ENCODE measurements at places on chromosomes 11 and 22.

- no peak for DNase-seq
Measured at GRCh38 chr22:39267974-39268373, 23.2 kb upstream of the PDGFB start.

DNA sequence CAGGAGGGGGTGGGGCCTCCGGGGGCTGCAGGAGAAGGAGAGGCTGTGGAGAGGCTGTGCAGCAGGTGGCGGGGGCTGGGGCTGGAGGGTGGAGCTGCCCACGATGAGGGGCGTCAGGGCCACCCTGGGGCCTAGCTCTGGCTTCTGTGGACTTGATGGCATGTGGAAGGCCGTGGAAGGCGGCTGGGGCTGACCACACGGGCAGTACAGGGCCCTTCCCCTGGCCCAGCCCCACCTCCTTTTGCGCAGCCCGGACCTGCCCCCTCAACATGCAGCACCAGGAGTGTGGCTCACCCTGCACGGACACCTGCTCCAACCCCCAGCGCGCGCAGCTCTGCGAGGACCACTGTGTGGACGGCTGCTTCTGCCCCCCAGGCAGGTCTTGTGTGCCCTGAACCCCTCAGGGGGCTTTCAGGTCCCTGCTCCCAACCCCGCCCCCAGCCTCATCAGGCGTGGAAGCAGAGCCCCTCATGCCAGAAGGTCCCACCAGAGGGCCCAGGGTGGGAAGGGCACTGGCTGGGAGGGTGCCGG, 6.1 kb downstream of the MUC5B start:
- no peak for DNase-seq

DNA sequence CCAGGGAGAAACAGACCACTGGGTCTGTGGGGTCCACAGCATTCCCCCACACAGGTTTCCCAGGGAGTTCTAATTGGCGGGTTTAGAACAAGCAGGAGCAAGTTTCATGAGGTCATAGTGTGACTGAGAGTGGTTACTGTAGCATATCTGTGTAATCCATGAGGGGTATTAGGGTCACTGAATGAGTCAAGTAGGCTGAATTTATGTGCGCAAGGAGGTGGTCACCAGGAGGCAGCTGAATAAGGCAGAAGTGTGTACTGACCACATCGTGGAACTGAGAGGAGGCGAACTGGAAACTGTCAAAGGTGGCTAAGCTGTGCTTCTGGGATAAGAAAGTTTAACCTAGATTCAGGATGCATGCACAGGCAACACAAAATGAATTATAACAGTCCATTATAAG, 876.0 kb downstream of the METTL15 start:
- peak; percentile 3 for DNase-seq

DNA sequence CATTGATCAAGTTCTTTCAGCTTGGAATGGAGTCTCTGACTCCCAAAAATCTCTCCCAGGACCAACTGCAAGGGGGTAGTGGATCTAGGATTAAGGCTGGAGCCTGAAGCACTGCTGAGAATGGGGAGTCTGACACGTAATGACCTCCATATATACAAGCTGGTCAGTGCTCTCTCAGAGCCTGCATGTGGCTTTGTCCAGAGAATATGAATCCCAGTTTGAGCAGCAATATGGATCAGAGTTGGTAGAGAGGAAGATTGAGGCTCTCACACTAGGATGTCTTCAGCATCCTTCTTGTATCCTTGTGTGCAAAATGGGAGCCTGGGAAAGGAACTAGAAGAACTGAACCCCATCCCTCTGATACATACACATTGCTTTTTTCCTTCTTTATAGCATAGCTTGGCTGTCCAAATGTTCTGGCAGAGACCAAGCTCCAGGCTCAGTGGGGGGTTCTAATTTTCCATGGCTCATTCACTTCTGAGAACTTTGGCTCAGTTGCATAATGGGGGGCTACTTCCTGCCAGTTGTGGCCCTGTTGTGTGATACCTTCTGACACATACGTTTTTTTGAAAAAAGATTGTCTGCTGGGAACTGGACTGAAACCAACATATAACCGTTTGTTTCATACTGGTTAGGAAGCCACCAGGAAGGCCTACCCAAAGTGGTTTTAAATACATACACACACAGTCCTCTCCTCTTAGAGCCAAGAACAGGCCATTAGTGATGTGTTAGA, 138.2 kb downstream of the ETS1 start:
- no peak for DNase-seq

DNA sequence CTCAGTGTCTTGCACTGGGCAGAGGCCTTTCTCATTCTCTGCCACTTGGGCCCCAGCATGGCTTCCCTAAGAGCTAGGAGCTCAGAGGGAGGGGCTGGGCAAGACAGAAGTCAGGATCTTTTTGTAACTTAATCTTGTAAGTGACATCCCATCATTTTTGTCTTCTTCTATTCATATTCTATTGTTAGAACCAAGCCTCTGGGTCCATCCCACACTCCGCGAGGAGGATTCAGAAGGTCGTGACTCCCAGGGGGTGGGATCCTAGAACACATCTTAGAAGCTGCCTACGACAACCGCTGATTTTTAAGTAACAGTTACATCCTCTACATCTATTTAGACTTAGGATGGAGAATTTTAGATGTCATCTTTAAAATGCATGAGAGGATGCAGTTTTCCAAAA, 1.5 kb upstream of the IL17RA start:
- no peak for DNase-seq

DNA sequence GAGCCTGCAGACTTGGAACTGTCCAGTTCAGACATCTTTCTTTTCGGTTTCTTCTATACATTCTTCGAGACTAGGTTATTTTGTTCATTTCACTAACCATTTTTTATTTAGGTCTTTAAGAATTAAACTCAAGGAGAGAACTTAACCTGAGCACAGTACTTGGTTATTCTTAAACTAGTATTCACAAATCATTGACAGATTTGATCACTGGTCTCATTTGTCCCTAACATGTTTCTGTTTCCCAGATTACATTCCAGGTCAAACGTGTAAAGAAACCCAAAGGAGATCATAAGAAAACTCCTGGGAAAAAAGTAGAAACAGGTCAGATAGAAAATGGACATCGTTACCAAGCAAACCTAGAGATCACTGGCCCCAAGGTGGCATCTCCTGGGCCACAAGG, 85.1 kb downstream of the TTC17 start:
- no peak for DNase-seq

GRCh38 chr11:96257972-96258934, 84.7 kb downstream of the MAML2 start:
- no peak for DNase-seq

DNA sequence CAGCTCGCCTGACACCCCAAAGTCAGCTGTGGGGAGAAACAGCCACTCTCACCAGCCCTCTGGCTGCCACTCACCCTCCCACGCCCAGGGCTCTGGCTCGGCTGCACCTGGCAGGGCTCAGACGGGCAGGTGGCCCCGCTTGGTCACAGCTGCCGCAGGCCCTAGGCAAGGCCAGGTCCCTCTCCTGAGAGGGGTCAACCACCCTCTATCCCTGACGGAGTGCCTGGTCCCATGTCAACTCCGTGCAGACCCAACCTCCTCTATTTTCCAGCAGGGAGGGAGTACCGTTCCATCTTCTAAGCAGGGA, 1.9 kb downstream of the MAP4K2 start:
- no peak for DNase-seq

GRCh38 chr11:73965764-73966121, 14.9 kb downstream of the DNAJB13 start:
- DNase-seq: no peak

DNA sequence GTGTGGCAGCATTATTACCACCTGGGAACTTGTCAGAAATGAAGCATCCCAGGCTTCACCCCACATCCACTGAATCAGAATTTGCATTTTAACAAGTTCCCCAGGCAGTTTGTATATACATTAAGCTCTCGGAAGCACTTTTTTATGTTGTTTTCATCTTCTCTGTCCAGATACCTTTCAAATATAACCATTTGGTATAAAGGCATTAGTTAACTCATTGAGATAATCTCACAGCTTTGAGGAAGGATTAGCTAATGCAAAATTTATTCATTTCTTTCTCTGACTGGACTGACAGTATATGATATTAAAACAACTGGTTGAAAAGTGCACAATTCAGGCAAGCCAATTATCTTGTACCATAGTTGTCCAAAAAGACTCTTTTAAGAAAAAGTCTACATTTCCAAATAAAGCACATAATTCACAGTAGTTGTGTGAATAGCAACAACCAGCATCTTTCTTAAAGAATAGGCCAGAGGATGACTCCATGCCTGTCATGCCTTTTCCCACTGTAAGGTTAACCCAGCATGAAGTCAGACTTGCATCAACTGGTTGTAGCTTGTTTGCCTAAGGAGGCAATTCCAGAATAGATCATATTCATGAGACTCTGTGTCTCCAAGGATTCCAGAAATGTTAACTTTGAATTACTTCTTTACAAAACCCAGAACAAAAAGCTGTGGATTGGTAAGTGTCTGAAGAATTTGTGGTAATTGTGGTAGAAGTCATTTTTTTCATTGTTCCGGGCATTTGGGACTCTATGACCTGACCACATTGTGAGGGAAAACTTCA, 254.3 kb upstream of the SESN3 start:
- no peak for DNase-seq

DNA sequence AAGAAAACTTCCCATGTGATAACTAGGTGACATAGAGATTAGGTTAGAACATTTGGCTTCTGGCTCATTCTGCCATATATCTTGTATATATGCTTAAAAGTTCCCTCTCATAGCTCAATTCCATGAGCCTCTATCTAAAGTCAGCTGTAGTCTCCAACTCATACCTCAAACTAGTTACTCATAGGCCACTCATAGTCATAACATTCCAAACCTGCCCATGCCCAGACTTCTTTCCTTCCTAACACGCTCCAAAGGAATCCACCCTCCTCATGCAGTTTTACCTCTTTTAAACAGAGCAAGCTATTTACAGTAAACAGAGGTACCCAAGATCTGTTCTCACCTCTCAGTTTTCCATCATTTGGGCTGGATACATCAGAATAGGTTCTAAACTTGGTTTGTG, 39.4 kb downstream of the GLYATL2 start:
- no peak for DNase-seq

DNA sequence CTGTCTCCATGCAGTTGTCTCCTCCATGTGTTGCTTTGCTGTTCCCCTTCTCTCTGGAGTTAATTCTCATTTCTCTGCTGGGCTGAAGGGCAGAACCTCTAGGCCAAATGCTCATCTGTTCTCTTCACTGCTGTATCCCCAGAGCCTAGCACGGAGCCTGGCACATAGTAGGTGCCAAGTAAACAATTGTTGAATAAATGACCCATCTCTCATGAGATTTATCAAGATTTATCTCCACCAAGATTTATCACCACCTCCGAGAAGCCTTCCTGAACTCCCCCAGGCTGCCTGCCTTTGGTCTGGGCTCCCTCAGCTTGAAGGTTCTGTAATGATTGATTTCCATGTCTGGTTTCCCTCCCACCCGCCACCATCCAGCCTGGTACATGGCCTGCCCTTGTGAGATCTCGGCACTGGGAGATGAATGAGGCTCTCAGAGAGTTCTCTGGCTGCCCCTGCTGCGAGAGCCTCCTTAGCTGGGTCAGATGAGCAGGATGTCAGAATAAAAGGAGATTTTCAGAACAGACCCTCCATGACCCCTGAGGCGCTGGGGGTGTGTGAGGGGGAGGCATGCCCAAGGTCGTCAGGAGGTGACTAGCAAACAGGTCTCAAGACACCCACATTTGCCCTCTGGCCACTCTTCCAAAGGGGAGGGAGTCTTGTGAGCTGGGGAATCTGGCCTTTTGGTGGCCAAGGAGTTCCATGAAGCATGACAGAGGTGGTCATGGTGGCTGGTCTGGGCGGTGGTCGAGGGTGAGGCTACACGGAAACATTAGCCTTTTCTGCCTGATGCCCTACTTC, 2.4 kb upstream of the GDPD5 start:
- DNase-seq: no peak

DNA sequence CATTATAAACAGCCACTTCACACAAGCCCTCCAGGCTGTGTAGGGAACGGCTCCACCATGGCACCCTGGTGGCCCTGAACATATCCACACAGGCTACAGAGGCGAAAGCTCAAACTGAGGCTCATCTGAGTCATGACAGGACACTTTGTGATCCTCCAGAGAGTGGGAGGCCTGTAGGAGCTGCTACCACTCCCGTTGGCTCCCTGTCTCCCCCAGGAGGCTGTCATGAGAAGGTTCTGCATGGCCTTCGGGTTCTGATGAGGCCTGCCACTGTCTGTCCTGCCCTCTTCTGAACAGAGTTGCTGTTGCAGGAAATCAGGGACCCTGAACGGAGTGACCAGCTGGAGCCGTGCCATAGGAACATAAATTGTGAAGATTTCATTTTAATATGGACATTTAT, 23.8 kb upstream of the ALDH3B2 start:
- no peak for DNase-seq

GRCh38 chr11:114061048-114061680, 1.7 kb downstream of the ZBTB16 start:
- no peak for DNase-seq

DNA sequence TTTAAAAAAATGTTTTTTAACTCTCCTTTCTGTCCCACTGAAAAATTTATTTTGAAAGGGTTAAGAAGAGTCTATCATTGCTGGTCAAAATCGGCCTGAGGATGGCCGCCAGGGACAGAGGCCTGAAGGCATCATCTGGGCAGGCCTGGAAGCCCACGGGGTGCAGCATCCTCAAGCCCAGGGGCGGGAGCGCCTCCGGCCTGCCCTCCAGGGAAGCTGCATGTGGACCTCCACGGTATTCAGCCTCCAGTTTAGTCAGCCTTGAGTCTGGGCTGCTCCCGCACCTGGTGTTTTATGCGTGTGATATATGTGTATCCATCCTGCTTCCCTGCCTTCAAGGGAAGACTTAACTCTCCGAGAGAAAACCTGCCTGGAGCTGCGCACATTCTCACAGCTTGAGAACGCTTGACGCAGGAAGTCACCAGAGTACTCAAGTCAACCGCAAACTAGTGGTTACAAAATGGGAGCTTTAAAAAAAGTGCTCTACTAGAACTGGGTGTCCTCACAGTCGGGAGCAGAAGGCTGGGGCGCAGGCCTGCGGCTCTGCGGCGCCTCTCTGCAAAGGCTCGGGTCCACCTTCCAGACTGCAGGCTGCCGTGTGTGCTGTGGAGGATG, 13.6 kb upstream of the BID start:
- DNase-seq: no peak

GRCh38 chr22:23565305-23565914, 14.7 kb downstream of the IGLL1 start:
- no peak for DNase-seq

- DNase-seq: no peak
Measured at GRCh38 chr22:46007848-46008261, 30.9 kb upstream of the WNT7B start.

DNA sequence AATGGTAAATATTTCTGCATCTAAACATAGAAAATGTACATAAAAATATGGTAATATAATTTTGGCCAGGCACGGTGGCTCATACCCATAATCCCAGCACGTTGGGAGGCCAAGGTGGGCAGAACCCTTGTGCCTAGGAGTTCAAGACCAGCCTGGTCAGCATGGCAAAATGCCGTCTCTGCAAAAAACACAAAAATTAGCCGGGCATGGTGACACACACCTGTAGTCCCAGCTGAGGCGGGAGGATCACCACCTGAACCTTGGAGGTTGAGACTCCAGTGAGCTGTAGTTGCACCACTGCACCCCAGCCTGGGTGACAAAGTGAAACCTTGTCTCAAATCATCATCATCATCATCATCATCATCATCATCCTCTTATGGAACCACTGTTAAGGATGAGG, 230.6 kb upstream of the NCAM1 start:
- no peak for DNase-seq

All from left renal pelvis (tissue), 4 donors.